G401 (cell line): ENCODE measurements at places on chromosomes 1 and 21. TPM values are rescaled to one million over a fixed set of nuclear protein-coding genes. Genes with fewer than 3 reads are reported as not detected.

ST6GALNAC3 gene
- not detected in 2 replicates for total RNA-seq

MR1 gene
- 8.3 and 10.6 TPM in 2 replicates for total RNA-seq

CAMSAP2 gene
- total RNA-seq, result 11.5 and 14.2 TPM in 2 replicates

SASS6 gene
- 10.7 and 19.4 TPM in 2 replicates for total RNA-seq

TMEM82 gene
- not detected in 2 replicates for total RNA-seq

PLA2G4A gene
- 0.06 TPM in 1 of 2 replicates, not detected in the other for total RNA-seq

C1orf185 gene
- total RNA-seq, result not detected in 2 replicates

OR2AK2 gene
- not detected in 2 replicates for total RNA-seq

TAS1R2 gene
- not detected in 2 replicates for total RNA-seq

CBR1 gene
- 4.4 and 6.6 TPM in 2 replicates for total RNA-seq

PRXL2B gene
- 26.9 and 31.7 TPM in 2 replicates for total RNA-seq

BCL2L15 gene
- 0.64 TPM in 1 of 2 replicates, not detected in the other for total RNA-seq
